Right renal pelvis (tissue), 4 donors: ENCODE measurements at places on chromosomes 12 and 14. TPM values are rescaled to one million over a fixed set of nuclear protein-coding genes. Genes with fewer than 3 reads are reported as not detected.

The STYK1 gene
- polyA plus RNA-seq: 0.70 TPM

The TRIM9 gene
- 1.2 TPM for polyA plus RNA-seq

DNA sequence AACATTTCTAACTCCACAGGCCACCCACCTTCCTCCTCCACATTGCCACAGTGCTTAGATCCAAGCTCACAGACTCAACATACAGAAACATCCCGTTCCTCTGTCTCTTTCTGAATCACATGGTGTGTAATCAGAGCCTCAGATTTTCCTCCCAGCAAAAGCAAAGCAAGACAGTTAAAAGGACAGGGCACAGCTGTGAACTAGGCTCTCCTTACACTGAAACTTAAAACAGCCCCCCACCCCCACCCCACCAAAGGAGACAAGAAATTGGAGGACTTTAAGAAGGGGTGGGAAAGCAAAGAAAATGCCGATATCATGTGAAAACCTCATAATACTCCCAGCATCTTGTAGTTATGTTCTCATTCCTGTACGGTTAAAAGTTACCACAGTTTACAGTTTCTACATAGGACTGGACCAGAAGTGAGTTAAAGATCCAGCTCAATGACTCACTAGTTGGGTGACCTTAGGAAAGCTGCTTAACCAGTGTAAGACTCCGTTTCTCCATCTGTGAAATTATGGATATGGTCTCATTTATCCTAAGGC, 4.8 kb downstream of the YBX3 start:
- peak; percentile 73 for DNase-seq

DNA sequence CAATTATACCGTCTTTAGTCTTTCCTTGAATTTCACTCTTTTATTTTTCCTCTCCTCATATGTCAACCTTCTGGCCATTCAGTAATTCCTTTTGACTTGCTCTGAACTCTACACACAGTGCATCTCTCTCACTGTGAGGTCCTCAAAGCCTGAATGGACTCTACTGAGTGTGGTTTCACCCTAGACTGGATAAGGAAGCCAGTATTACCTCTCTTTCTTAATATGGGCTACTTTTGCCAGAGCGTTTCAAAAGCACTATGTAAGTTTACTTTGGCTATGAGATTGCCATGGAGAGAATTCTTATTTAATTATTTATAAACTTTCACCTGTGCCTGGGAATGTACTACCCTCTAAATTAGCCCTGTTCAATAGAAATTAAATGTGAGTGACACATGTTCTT, 343.5 kb upstream of the DDHD1 start:
- DNase-seq: no peak

DNA sequence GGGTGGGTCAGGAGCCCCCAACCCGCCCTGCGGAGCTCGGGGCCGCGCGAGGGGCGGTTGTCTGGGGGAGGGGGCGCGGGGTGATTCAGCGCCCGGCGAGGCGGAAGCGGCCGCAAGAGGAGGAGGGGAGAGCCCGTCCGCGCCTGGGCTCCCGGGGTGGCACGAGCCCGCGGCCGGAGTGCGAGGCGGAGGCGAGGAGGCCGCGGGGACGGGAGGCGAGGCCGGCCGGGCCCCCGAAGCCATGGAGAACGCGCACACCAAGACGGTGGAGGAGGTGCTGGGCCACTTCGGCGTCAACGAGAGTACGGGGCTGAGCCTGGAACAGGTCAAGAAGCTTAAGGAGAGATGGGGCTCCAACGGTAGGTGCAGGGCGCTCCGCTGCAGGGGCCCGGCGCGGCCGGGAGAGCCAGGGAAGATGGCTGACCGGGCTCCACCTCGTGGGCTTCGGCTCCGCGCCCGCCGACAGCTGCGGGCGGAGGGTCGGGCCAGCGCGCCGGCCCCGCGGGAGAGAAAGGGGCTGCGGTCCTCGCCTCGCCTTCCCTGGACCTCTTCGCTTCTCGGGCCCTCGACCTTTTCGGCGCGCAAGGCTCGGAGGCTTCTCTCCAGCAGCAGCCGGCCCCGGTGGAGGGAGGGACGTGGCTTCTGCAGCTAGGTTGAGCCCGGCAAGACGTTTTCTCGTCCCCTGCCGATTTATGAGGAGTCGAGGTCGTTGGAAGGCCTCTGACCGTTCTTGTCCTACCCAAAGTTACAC, 677 bp downstream of the ATP2A2 start:
- DNase-seq: peak; percentile 57

DNA sequence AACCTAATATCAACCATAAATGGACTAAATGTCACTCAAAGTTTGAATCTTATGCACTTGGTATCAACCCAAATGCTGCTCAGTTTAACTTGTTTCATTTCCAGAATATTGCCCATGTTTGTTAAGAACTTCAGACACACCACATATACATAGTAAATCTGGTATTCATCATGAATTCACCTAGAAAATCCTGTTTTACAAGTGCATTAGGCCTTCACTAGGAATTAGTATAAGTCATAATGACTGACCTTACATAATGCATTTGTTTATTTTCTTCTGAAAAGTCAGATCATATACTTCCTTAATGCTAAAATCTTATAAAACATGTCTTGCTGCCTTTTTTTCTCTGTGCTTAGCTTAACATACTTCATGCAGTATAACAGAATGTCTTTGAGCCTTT, 66.1 kb downstream of the ABCD2 start:
- no peak for DNase-seq

- no peak for DNase-seq
Measured at GRCh38 chr12:68962877-68963855, 30.2 kb upstream of the CPM start.
